Thyroid gland (tissue), 4 donors: ENCODE measurements at places on chromosomes 1 and 21. TPM values are rescaled to one million over a fixed set of nuclear protein-coding genes. Genes with fewer than 3 reads are reported as not detected.

GLUL gene
- total RNA-seq = 1,653 TPM

KLHDC7A gene
- total RNA-seq = 0.40 TPM

AVPR1B gene
- 0.68 TPM for total RNA-seq

FCRL2 gene
- total RNA-seq = not detected

MROH9 gene
- 0.40 TPM for total RNA-seq

FAM72C gene
- not detected for total RNA-seq

PEAR1 gene
- total RNA-seq = 13.7 TPM

TDRD10 gene
- total RNA-seq = 8.9 TPM

LRRC38 gene
- not detected for total RNA-seq

CLCA1 gene
- total RNA-seq = not detected

MYOG gene
- total RNA-seq = not detected

AMY1C gene
- total RNA-seq = 1.1 TPM

PRDX1 gene
- 872 TPM for total RNA-seq

LENEP gene
- not detected for total RNA-seq
